ENCODE measurements at places on chromosomes 4 and X. TPM values are rescaled to one million over a fixed set of nuclear protein-coding genes. Genes with fewer than 3 reads are reported as not detected.

Gene ADAM29
- not detected for total RNA-seq

Gene FAM53A
- 1.5 TPM for total RNA-seq

Gene HTT-AS
- not detected for total RNA-seq

Gene PRDM8
- total RNA-seq, result 3.6 TPM

Gene PAGE5
- not detected for total RNA-seq

Gene TEX13B
- not detected for total RNA-seq

Gene F8A2
- not detected for total RNA-seq

Gene PALLD
- 352 TPM for total RNA-seq

Gene PRICKLE3
- 11.9 TPM for total RNA-seq

Gene IL2
- not detected for total RNA-seq

Gene NPY2R
- total RNA-seq, result 0.13 TPM

Gene GPR119
- total RNA-seq, result not detected

Gene LETM1
- total RNA-seq, result 25.6 TPM

Gene SSX3
- total RNA-seq, result not detected

Gene UNC5C
- 10.6 TPM for total RNA-seq

Gene GPC4
- 23.1 TPM for total RNA-seq

Gene EXOC1L
- not detected for total RNA-seq

Gene MSANTD1
- 3.5 TPM for total RNA-seq

Gene MAGEA4
- not detected for total RNA-seq

Gene FATE1
- not detected for total RNA-seq

Gene SRPK3
- 8.0 TPM for total RNA-seq

Gene ACSL1
- 97.8 TPM for total RNA-seq

Gene SSX4
- total RNA-seq, result not detected

Gene GLOD5
- not detected for total RNA-seq

Gene SPANXA1
- not detected for total RNA-seq

Gene INTS6L
- 15.6 TPM for total RNA-seq

Gene VCX
- total RNA-seq, result not detected

Gene UGT2B10
- not detected for total RNA-seq

Gene AMBN
- total RNA-seq, result not detected

Gene MAP7D2
- total RNA-seq, result 0.36 TPM

Gene NKX3-2
- 0.13 TPM for total RNA-seq

Gene TSPYL2
- 89.3 TPM for total RNA-seq

Gene NUP62CL
- total RNA-seq, result 0.39 TPM

Gene MAGEA6
- not detected for total RNA-seq

Gene SYTL5
- total RNA-seq, result not detected

Gene MGARP
- 2.2 TPM for total RNA-seq

Gene ZIC3
- not detected for total RNA-seq

Gene CTAG1B
- not detected for total RNA-seq

Gene ADGRG4
- 1.5 TPM for total RNA-seq

Gene YY2
- 2.9 TPM for total RNA-seq

Gene HDAC6
- 89.4 TPM for total RNA-seq

Data from aorta (tissue), 5 donors.